Testis (tissue), 5 donors: ENCODE measurements at places on chromosomes 13 and 19. TPM values are rescaled to one million over a fixed set of nuclear protein-coding genes. Genes with fewer than 3 reads are reported as not detected.

- no peaks in the 10 kb centered on the region for H3K36me3 ChIP-seq
- DNase-seq, result no peak
- no peak overlapping the region for H3K27ac ChIP-seq
- H3K4me3 ChIP-seq, result no peak overlapping the region
- H3K4me1 ChIP-seq, result no peaks in the 10 kb centered on the region
- no peaks in the 10 kb centered on the region for H3K27me3 ChIP-seq
Observed at GRCh38 chr13:102487330-102487729, 85.5 kb upstream of the FGF14 start.

GRCh38 chr13:77339408-77339807, 12.5 kb upstream of the MYCBP2 start:
- H3K4me1 ChIP-seq, result no peaks in the 10 kb centered on the region
- no peak for DNase-seq
- no peak overlapping the region for H3K27ac ChIP-seq
- H3K27me3 ChIP-seq, result no peaks in the 10 kb centered on the region

DNA sequence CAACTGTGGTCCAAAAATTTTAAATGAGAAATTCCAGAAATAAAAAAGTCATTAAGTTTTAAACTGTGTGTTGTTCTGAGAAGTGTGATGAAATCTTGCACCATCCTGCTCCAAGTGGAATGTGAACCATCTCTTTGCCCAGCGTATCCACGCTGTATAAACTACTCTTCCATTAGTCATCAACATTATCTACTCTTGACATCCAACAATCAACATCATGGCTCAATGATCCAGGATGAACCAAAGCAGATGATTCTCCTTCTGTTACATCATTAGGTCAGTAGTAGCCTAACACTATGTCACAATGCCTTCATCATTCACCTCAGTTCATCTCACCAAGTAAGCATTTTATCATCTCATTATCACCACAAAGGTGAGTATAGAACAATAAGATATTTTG, 55.3 kb downstream of the SUCLA2 start:
- H3K4me1 ChIP-seq, result no peaks in the 10 kb centered on the region
- H3K27me3 ChIP-seq, result no peaks in the 10 kb centered on the region
- no peaks in the 10 kb centered on the region for H3K36me3 ChIP-seq
- no peak for DNase-seq

GRCh38 chr13:101384929-101385328, 31.4 kb downstream of the NALCN start:
- H3K27ac ChIP-seq, result no peak overlapping the region
- no peaks in the 10 kb centered on the region for H3K27me3 ChIP-seq
- no peak overlapping the region for H3K4me3 ChIP-seq

- no peaks in the 10 kb centered on the region for H3K36me3 ChIP-seq
- H3K4me3 ChIP-seq, result no peak overlapping the region
- no peak overlapping the region for H3K27ac ChIP-seq
- no peaks in the 10 kb centered on the region for H3K4me1 ChIP-seq
- H3K27me3 ChIP-seq, result no peaks in the 10 kb centered on the region
Observed at GRCh38 chr13:49652355-49653305, 24.3 kb downstream of the ARL11 start.

- no peaks in the 10 kb centered on the region for H3K4me1 ChIP-seq
- DNase-seq, result no peak
- no peak overlapping the region for H3K4me3 ChIP-seq
- H3K27me3 ChIP-seq, result no peaks in the 10 kb centered on the region
Observed at GRCh38 chr13:42633495-42633894, 59.5 kb downstream of the TNFSF11 start.

GRCh38 chr19:29667387-29667783, 2.1 kb downstream of the PLEKHF1 start:
- no peaks in the 10 kb centered on the region for H3K27me3 ChIP-seq
- no peaks in the 10 kb centered on the region for H3K36me3 ChIP-seq
- no peak for DNase-seq
- H3K27ac ChIP-seq, result no peak overlapping the region
- H3K4me1 ChIP-seq, result peaks cover 54% of the 10 kb centered on the region

Gene BRSK1
- 20.7 TPM for total RNA-seq

Gene SHC2
- total RNA-seq, result 57.8 TPM
